Colonic mucosa (tissue), 4 donors: ENCODE measurements at places on chromosomes 3 and 15. TPM values are rescaled to one million over a fixed set of nuclear protein-coding genes. Genes with fewer than 3 reads are reported as not detected.

GRCh38 chr15:69725957-69726356 lies 273.3 kb downstream of the RPLP1 start:
- H3K4me1 ChIP-seq, result no peaks in the 10 kb centered on the region
- H3K4me3 ChIP-seq, result no peak overlapping the region
- no peaks in the 10 kb centered on the region for H3K27me3 ChIP-seq
- H3K36me3 ChIP-seq, result no peaks in the 10 kb centered on the region

GRCh38 chr3:160928183-160928726 lies 172.2 kb downstream of the PPM1L start:
- no peak overlapping the region for H3K4me3 ChIP-seq
- DNase-seq, result no peak
- H3K27me3 ChIP-seq, result no peaks in the 10 kb centered on the region
- H3K4me1 ChIP-seq, result no peaks in the 10 kb centered on the region
- no peaks in the 10 kb centered on the region for H3K36me3 ChIP-seq
- no peak overlapping the region for H3K27ac ChIP-seq

The KCNMB3 gene
- total RNA-seq, result 1.7 TPM

The SPG21 gene
- 85.8 TPM for total RNA-seq
